Fibroblast of skin of scalp (primary cell): ENCODE measurements at places on chromosomes 7 and 10.

DNA sequence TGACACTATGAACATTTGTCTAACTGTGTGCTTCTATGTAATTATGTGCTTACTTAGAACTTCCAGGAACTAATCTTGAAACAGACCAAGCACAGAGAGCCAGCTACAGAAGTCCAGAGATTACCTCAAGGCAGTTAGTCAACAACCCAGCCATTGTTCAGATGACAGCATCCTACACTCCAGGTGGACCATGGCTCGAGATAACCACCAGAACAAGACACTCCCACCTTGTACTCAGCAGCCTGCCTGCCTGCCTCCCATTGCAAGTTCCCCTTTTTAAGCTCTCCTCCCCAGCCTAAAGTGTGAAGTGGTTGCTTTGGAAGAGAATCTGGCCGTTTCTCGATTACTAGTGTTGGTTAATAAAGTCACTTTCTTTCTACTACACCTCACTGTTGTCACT, 1080.6 kb upstream of the LRRN3 start:
- no peak for DNase-seq

- DNase-seq, result peak; percentile 38
Observed at GRCh38 chr10:102869258-102870198, at the start of gene AS3MT. AS3MT (plus strand) TSS chr10:102869470; CDS start chr10:102869593, 123 bp downstream.

DNA sequence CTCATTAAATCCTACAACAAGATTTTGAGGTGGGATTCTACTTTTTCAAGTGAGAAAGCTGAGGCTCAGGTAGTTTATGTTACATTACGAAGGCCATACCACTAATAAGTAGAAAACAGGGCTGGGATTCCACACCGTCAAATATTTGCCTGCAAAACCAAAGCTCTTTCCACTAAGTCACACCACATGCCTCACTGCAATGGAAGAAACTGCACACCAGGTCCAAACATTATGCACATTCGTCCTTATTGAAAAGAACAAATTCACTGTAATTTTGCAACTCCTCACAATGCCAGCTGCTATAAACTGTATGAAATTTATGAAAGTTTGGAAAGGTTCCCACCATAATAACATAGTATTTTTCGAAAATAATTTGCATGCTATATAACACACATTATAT, 66.5 kb downstream of the DGKB start:
- DNase-seq, result no peak

GRCh38 chr7:21962677-21963076, 17.0 kb upstream of the CDCA7L start:
- DNase-seq, result no peak

DNA sequence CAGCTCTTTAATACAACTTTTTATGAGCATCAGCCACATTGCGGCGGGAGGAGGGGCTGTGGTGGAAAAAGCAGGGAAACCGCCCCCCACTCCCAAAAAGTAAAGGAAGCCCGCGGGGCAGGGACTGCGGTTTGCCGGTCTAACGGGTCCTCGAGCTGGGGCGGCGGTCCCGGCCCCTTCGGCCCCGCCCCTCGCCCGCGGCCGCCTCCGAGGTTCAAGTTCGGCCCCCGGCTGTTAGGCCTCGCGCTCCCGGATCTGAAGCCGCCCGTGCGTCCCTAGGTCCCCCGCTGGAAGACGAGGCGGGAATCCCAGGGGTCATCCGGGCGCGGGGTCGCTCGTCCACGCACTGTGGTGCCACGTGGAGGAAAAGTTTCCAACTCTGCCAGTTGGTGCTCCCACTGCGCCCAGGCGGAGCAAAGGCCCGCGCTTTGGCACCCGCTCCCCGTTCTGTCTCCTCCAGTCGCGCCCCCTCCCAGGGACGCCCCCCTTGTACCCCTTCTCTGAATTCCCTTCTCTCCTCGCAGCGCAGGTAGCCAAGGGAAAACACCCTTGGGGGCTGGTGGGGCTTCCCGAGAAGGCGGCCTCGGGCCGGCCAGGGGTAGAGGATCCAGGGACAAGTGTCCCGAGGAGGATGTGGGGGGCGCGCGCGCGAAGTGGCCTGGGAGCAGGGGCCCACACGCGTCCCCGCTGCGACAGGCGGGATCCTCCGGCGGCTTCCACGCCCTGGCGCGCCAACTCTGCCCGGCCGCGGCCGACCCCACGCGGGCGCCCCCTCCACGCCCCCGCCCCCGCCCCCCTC, 798 bp upstream of the AUTS2 start:
- peak; percentile 26 for DNase-seq

DNA sequence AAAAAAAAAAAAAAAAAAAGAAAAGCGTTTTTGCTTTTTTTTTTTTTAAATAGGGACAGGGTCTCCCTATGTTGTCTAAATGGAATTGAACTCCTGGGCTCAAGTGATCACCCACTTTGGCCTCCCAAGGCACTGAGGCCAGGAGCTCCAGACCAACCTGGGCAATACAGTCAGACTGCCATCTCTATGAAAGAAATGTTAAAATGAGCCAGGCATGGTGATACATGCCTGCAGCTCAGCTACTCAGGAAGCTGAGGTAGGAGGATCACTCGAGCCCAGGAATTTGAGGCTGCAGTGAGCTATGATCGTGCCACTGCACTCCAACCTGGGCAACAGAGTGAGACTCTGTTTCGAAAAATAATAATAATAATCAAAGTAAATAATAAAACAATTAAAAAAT, 16.5 kb upstream of the LMTK2 start:
- no peak for DNase-seq

DNA sequence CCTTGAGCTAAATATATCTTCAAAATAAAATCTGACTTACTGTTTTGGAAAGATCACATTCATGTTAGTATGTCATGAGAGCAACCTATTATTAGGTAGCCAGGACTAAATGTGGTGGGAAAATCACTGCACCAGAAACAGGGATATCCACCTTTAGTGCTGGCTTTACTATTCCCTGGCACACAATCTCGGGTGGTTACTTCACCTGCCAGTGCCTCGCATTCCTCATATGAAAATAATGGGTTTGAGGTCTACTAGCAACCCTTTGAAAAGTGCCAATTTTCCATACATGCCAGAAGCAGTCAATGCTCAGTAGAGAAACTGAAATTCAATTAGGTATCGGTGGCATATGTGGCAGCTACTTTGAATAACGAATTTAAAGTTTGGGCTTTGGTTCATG, 36.8 kb downstream of the PTN start:
- no peak for DNase-seq

DNA sequence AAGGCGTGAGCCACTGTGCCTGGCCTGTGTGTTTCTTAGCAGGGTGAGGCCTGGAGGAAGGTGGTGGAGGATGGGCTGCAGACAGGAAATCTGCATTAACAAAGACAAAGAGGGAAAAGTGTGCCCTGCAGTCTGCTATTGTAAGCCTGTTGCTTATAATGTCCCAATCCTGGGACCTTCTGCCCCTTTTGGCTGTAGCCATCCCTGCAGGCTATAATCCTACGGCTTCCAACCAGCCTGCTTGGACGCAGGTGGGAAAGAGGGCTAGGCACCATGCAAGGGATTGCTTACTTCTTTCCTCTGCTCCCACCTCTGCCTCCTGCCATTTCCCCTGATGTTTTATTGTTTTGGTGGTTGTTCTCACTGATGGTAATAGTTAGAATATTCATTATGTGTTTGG, 434.3 kb downstream of the PLXNA4 start:
- no peak for DNase-seq

DNA sequence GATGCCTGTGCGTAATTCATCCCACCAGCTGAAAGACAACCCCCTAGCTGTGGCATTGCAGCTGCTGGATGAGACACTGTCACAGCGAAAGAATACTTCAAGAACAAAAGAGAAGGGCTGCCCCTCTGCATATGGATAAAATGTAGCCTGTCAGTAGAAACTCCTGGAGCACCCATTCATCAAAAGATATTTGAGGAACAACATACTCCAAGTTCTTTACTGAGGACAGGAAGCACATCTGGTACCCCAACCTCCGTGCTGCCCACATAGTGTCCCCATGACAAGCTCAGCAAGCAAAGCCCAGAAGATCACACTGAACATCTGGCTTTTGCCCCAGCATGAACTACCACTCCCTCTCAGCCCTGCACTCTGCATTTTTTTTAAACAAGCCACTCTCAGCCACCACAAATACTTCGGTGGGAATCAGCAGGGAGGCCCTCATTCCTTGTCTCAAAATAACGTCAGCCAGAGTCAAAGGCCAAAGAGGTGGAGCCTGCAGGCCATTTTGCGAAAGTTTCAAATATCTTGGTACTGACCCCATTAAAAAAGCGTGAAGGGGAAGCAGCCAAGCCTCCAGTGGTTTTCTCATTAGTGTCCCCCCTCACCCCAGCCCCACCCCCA, 1.7 kb downstream of the CREB3L2 start:
- DNase-seq, result peak; percentile 94

DNA sequence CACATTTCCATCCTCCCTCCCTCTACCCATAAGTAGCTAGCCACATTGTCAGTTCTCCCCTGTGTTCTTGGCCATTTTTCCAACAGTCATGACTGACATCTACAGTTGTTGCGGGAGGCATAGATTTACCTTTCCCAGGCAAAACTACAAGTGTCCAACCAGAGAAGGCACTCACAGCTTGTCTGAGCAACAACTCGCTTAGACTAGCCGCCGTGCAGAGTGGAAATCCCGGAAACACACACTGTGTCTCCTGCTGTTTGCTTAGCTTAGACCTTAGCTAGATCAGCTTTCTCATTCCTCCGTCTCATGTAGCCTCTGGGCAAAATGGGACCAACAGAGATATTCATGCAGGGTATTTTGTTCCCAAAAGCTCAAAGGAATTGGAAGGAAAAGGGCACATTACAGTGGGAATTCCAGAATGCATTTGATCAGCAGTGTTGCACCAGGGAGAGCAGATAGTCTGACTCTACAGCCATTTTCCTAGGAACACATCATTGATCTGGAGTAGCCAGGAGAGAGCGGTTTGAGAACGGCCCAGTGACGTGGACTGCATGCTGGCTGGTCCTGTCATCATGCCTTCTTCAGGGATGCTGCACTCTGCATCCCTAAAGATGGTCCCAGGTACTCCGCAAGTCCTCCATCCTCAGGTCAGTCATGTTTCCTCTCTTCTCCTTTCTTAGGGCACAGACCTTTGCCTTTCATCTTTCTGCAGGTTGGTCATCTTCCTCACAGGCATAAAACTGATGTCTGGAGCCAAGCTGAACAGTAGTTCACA, 89.4 kb downstream of the C10orf90 start:
- no peak for DNase-seq

GRCh38 chr7:94109556-94109955, 105.4 kb upstream of the BET1 start:
- no peak for DNase-seq
